ENCODE measurements at places on chromosomes 13 and 19.

- no peak for DNase-seq
Measured at GRCh38 chr13:73225990-73226389, 167.2 kb downstream of the KLF5 start.

GRCh38 chr19:27964185-27964584 is 1248.8 kb downstream of the UQCRFS1 start:
- DNase-seq, result no peak

DNA sequence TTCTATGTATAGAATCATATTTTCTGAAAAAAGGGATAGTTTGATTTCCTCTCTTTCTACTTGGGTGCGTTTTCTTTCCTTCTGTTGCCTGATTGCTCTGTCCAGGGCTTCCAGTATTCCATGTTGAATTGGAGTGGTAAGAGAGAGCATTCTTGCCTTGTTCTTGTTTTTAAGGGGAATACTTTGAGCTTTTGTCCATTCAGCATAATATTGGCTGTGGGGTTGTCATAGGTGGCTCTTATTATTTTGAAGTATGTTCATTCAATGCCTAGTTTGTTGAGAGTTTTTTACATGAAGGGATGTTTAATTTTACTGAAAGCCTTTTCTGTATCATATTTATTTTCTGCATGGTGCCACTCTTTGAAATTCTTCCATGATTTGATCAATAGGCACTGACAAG is 173.5 kb upstream of the IRS2 start:
- DNase-seq, result no peak

GRCh38 chr19:33125929-33126388 is 6.0 kb upstream of the WDR88 start:
- DNase-seq, result no peak

- DNase-seq, result no peak
Measured at GRCh38 chr13:95906999-95907398, 146.2 kb downstream of the UGGT2 start.

DNA sequence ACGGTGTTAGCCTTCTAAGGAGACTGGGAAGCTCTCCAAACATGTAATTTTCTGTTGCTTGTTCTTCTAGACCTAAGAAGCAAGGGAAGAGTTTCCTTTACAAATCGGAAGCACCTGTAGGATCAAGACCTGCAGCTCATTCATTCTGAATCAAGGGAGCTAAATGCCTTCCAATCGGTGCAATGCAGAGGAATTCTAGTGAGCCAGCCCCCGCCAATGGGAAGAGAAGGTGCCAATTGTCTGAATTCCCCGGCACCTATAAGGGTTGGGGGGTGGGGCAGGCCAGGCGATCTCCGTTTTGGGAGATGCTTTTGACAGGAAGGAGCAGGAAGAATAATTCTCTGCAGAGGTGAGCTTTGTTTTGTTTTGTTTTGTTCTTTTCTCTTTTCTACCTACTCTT is 7.1 kb upstream of the NLRP13 start:
- DNase-seq, result no peak

- DNase-seq, result no peak
Measured at GRCh38 chr19:51664131-51664530, 17.5 kb upstream of the SIGLEC14 start.

- DNase-seq, result no peak
Measured at GRCh38 chr13:74306496-74306895, 172.3 kb upstream of the KLF12 start.

DNA sequence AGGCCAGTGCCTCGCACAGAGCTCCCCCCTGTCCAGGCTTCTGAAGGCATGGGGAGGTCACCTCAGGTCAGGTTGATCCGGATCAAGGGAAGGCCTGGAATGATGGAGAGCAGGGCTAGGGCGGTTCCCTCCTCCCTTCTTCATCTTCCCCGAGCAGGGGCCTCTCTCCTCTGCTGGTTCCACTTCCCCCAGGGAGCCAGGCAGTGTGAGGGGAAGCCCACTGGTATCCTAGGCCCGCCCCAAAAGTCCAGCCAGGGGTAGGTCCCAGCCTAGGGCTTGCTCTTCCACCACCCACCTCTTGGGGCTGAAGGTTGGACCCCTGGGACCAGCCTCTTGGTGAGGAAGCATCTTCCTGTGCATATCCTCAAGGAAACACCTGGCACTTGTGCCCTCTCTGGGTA is 16.4 kb upstream of the PRR19 start:
- no peak for DNase-seq

- DNase-seq, result no peak
Measured at GRCh38 chr13:20684546-20684945, 19.0 kb upstream of the IL17D start.
